Astrocyte of the cerebellum (primary cell): ENCODE measurements at places on chromosomes 5 and 9.

GRCh38 chr5:9766581-9766980 lies 136.4 kb upstream of the TAS2R1 start:
- DNase-seq: no peak

DNA sequence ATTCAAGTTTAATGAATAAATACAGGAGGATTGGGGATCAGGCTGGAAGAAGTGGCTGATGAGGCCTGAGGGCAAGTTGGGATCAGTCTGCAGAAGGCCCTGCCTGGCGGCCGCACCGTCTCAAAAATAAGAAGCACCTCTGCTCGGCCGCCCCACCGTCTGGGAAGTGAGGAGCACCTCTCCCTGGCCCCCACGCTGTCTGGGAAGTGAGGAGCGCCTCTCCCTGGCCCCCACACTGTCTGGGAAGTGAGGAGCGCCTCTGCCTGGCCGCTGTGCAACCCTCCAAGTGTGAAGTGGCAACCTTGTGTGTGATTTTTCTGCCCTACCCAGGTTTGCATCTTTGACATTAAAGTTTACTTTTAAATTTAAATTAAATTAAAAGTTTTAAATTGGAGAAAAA lies 35.4 kb downstream of the POLR1E start:
- no peak for DNase-seq

DNA sequence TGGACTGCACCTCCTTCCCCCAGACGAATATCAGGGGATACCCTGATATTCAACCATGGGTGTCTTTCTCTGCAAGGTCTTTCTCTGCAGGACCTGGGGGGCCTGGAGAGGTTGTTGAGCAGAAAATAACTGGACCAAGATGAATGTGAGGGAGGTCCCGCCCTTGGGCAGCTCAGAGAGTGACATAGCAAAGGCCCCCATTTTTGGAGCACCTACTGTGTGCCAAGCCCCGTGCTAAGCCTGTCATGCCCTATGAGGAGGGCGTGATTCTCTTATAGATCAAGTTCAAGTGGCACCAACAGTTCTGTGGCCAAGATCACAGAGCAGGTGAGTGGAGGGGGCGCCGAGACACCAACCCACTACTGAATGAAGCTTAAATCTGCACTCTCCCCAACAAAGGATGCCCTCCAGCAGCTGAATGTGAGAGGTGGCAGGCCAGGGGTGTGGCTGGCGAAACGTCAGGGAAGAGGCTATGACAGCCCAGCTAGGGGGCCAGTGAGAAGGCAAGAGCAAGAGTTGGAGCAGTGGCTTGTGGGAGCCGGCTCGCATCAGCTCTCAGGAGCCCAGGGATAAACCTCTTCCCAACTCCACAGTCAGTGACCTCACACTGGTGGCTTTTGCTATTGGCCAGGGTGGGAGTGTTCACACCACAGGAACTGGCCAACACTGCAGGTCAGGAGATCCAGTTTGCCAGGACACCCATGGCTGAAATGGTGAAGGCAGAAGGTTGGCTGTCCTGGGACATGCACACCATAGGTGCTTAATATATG lies 5.3 kb downstream of the SARDH start:
- no peak for DNase-seq

DNA sequence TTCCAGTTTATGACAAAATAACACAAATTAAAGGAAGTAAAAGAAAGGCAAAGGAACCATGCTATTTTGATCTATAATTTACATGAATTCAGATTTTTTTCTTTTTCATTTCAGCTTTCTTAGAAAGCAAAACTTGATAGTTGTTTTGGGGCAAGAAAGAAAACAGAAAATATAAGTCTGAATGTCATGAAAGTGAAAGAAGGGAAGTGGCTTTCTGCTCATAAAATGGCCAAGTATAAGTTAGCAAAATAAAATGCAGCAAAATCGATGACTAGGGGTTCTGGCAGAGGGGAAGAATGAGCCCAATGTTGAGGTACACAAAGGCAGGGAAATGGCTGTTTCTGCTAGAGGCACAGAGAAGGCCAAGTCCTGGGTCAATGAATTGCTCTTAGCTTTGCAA lies 3.0 kb upstream of the IFNW1 start:
- no peak for DNase-seq

DNA sequence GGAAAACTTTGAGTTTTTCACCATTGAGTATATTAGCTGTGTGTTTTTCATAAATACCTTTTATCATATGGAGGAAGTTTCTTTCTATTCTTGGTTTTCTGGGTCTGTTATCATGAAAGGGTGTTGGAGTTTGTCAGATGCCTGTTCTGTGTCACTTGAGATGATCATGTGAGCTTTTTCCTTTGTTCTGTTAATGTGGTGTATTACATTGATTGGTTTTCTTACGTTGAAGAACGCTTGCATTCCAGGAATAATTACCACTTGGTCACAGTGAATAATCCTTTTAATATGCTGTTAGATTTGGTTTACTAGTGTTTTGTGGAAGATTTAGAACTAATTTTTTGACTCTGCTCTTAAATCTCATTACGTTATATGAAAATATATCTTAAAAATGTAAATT lies 7.8 kb downstream of the PLEKHG4B start:
- no peak for DNase-seq

DNA sequence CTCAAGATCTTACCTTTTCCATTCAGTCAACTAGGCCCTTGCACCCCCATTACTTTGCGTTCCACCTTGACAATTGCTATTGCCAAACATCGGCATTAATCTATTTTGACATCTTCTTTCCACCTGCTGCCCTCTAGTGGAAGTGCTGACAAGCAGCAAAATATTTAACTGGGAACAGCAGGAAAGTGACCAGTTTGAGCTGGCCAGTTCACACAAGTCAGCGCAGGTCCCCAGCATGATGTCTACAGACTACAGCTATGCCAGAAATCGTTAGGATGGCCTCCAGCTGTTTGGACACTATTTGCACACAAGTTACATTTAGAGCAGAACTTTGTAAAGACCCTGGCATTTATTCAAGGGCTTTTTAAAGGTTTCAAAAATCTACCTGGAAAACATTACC lies 160.1 kb downstream of the GHR start:
- peak; percentile 26 for DNase-seq

DNA sequence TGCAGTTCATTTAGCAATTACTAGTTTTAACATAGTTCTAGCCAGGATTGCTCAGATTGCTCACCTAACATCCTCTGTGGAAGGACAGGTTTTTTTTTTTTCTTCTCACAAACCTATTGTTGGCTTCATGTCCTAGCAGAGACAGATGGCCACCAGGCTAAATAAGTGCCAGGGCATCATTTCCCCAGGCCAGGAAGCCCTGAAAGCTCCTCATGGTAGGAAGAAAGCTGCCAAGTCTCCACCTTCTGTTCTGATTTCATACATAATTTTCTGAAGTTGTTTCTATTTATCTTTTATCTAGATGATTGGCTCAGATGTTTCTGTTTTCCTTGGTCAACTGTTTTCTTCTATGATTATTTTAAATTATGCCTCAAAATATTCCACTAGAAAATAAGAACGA lies 31.0 kb downstream of the EFCAB9 start:
- DNase-seq: no peak

GRCh38 chr5:140609126-140609525 lies 23.8 kb downstream of the CD14 start:
- DNase-seq: no peak

- DNase-seq: no peak
These were observed 102.4 kb downstream of the ZNF354C start for GRCh38 chr5:179162351-179163235.
